Activated T-cell treated with anti-CD3 and anti-CD28 coated beads, Interleukin-2, amount 50 U/mL, for 1 hour (primary cell): ENCODE measurements at places on chromosomes 12 and 14.

- no peak for DNase-seq
These were observed 126.6 kb downstream of the ADAMTS20 start for GRCh38 chr12:43425361-43425760.

DNA sequence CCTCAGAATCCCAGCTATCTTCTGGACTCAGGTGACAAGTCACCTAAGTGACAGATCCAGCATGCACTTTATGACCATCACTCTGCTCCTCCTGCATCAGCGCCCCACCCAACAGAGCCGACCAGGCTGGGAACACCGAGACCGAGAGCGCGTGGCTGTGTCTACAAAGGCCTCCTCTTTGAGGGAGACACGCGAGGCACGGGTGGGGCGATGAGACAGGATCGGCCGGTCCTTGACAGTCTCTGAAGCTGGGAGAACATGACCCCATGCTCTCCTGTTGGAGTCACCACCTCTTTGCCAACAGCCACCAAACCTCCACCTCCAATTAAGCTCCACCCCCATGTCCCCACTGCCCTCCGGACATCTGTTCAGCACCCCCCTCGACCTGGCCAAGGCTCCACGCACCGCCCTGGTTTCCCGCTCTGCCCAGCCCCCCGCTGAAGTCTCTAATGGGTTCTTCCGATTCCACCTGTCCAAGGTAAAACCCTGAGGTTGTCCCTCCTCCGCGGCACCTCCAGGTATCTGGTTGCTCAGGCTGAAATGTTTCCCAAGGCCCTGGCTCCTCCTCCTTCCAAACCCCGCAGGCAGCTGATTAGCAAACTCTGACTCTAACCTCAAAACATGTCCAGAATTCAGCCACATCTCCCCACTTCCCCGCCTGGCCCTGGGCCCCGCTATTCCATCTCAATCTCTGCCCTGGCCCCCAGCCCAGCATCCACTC is 31.5 kb downstream of the HSP90AA1 start:
- DNase-seq: no peak

GRCh38 chr14:51527073-51527472 is 124.6 kb upstream of the FRMD6 start:
- DNase-seq: no peak

- DNase-seq: no peak
These were observed 64.6 kb upstream of the TSPAN8 start for GRCh38 chr12:71222436-71222835.

- DNase-seq: no peak
These were observed 54.7 kb downstream of the PPM1A start for GRCh38 chr14:60303745-60304144.

DNA sequence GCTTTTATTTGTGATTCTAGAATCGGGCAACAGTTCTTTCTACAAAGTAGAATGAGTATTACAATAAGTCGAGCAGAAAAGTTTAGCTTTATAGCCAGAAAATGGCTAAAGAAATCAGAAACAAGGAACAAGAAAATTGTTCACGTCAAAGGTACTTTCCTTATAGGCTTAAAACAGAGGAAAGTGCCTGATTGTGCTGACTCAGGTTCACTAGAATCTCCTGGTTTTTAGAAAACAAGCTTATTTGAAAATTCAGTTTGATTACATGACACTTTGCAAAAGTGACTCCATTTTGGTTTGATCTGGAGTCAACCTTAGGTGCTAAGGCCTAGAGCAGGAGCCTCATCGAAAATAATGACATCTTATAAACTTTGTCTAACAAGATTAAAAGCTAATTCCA is 564.7 kb upstream of the FLRT2 start:
- DNase-seq: no peak

GRCh38 chr14:67077921-67078320 is 111.3 kb upstream of the GARIN2 start:
- DNase-seq: no peak

- no peak for DNase-seq
These were observed 11.3 kb upstream of the DUSP6 start for GRCh38 chr12:89363582-89363981.

GRCh38 chr12:69685810-69686209 is 13.3 kb downstream of the BEST3 start:
- no peak for DNase-seq

DNA sequence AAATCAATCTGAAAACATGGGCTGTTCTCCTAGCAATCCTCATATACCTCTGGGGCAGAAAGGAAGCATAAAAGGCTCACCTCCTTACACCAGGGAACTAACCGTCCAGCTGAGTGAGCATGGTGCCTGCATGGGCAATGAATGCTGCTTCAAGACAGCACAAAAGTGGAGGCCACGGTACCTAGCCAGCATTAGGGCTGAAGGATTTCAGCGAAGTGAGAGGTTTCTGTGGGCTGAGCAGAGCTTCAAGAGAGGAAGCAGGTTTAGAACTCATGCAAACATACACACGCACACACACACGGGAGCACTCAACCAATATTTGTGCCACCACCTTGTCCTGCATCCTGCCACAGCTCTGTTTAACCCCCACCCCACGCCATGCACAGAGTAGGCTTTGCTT is 838.5 kb upstream of the TMEM132C start:
- no peak for DNase-seq
